ENCODE measurements at places on chromosomes 5 and 9.

DNA sequence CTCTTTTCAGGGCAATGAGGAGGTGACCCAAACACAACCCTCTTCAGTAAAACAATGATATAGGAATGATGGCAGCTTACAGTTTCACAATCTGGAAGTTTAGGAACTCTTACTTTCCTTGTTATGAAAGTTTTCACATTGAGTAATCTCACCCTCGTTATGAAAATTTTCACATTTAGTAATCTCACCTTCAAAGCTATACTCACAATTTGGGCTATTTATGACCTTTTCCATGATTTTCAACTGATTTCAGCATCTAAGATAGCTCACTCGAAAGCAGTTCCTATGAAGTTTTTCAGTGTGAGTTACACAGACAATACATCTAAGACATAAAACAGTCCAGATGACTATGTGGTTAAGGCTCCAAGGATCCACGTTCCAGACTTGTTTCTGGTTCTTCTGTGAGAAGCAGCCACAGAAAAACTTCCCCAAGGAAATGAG, 57.1 kb downstream of the FOXD1 start:
- DNase-seq, result no peak

DNA sequence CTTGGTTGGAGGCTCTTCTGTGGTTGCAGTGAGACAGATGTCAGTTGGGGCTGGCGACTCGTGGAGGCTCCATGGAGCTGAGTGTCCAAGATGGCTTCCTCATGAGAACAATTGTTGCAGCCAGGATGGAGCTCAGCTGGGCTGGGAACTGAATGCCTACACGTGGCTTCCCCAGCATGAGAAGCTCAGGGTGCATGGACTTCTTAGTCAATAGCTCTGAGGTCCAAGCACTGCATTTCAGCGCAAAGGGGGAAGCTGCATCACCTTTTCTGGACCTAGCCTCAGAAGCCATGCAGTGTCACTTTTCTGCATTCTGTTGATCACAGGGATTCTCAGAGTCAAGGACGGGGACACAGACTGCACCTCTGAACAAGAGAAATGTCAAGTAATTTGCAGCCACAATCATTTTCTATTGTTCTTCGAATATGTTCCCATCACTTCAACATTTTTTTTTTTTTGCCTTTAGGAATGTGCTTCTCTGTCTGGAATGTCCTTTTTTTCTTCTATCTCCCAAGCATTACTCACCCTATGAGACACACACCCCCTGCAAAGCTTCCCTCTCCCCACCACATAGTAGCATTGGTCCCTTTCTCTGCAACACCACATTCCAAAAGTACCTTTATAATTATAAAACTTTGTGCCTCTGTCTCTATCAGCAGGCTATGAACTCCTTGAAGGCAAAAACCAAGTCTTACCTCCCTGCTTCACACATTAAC, 57.5 kb upstream of the STK32A start:
- no peak for DNase-seq

DNA sequence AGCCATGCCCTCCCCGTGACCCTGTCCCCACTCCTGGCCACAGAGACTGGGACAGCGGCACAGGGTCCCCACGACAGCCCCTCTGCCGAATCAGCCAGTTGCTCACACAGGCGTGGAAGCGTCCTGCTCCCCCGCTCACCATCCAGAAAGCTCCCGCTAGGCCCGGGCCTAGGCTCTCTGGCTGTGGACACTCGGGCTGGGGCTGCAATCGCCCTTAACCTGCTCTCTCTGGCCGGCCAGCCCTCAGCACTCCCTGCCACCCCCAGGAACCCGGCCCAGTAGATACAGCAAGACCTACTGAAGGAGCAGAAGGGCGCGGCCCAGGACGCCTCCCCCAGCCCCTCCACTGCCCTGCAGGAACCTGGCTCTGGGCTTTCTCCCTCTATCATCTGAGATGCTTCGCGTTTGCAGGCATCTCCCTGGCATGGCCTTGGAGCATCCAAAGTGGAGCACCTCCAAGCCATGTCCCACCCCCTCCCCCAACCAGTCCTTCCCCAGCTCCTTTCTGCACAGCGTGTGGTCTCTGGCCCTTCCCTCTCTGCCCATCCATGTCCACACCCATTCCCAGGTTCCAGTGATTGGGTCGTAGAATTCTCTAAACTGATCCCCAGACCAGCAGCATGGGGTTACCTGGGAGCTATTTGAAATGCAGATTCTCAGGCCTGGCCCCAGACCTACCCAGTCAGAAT, 113.7 kb upstream of the LMX1B start:
- DNase-seq, result no peak

DNA sequence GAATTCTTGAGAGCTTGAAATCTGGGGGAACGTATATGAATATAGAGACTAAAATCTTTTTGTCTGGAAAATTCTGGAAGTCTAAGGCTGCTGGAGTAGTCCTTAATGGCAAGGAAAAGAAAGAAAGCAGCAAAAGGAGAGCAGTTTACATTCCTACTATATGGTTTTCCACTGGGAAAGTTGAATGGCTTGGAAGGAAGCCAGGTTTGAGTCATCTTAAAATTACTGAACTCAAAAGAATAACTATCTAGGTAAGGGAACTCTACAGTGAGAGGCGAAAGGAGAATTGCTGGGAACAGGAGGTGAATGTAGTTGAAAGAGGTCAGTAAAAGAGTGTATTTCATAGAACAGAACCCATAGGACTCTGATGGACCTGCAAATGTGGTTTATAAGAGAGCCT, 258.1 kb upstream of the EDIL3 start:
- no peak for DNase-seq

GRCh38 chr5:24547132-24547531, 97.6 kb downstream of the CDH10 start:
- DNase-seq, result no peak

DNA sequence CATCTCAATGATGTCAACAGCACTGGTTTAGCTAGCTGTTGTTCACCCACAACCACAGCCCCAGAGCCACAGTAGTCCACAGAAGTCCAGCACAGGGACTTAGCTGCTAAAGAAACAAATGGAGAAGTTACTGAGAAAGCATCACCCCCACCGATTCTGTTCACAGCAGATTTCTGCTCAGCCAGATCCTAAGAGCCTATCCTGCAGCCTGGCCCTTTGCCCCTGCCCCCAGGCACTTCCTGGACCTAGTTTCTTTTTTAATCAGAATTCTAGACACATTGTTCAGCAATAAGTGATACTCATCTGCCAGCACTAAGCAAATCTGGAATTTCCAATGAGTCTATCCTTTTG, 7.4 kb downstream of the B4GALT1 start:
- DNase-seq, result no peak

DNA sequence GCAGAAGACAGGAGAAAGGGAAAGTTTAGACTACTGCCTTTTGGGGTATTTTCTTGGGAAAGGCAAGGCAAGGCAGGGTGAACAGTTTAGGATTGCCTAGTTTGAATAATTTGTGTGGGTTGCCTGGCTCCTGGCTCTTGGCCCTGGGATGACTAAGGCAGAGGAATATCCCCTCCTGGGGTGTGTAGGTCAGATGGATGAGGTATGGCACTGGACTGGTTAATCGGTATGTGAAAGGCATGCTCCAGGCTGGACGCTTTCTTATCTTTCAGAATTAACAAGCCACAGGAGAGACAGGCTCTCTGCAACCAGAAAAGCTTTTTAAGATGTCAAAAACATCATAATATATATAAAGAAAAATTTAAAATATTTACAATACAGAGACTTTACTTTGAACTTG, 58.6 kb downstream of the STARD4 start:
- DNase-seq, result no peak

DNA sequence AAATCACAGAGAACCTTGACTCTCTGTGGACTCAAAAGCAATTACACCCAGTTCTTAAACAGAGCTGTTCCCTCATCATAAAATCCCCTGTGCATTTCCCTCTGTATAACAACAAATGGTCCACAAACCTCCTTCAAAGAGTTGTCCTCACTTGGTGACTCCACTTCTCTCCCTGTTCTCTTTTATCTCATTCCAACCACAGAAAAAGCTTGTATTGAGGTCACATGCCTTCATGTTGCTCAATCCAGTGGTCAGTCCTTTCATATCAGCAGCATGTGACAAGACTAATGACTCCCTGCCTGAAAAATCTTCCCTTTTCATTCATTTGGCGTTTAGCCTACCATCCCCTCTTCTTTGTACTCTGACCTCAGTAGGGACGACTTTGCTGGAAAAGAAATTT, 158.0 kb downstream of the DEPDC1B start:
- no peak for DNase-seq

GRCh38 chr9:127244609-127245601, 19.7 kb upstream of the GARNL3 start:
- no peak for DNase-seq

Data from cortex of kidney (tissue), 1 donor.